ENCODE measurements at places on chromosomes 5 and 9.

DNA sequence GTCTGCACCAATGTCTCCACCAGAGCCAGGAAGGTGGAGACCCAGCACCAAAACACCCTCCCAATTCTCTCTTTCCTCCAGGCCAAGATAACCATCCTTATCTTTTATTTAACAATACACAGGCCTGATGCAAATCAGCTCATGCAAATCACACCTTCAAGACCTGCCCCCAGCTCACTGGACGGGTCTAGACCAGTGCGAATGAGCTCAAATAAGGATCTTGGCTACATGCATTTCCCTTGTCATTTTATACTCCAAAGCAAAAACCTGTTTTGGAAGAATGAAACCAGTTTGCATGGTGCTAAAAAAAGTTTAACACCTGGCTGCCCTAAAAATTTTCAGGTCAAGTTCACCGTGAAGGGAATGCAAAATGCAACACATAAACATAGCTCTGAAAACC, 31.9 kb upstream of the DAPK1 start:
- DNase-seq = no peak

DNA sequence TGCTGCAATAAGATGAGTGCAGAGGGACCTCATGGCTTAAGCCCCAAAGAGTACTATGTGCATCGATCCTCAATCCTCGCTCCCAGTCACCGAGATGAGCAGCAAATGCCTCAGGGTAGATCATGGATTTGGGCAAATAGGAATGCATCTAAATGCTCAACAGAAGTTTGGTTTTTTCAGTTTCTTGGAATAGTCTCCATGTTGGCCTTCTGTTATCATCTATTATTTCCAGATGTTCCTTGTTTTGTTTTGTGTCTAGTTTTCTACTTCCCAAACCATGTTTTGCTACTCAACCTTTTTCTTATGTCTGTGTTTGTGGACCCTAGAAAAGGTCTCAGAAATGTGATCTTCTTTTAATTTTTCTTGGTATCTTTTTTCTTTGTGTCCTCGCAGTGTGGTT, 43.5 kb upstream of the RASGRF2 start:
- no peak for DNase-seq

GRCh38 chr5:66932457-66932856, 264.1 kb downstream of the CD180 start:
- no peak for DNase-seq

DNA sequence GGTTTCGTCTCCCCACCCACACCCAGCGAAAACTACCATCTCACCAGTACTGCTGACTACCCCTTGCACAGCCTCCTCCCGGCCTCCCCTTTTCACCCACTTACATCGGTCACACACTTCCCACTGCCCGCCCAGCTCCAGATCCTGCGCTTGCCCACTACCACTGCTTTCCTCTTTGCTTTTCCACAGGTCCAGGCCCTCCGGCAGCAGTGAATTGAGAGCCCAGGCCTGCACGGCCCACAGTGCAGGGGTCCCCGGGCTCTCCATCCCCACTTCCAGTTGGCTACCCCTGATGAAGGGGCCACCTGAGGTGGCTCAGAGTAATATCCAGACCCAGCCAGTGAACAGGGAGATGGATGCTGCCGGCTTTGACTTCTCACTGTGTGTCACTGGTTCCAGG, 120.2 kb upstream of the FSTL4 start:
- no peak for DNase-seq

GRCh38 chr5:36478646-36479317, 127.6 kb upstream of the SLC1A3 start:
- no peak for DNase-seq

- no peak for DNase-seq
Observed at GRCh38 chr5:22596404-22596970, 256.7 kb downstream of the CDH12 start.

DNA sequence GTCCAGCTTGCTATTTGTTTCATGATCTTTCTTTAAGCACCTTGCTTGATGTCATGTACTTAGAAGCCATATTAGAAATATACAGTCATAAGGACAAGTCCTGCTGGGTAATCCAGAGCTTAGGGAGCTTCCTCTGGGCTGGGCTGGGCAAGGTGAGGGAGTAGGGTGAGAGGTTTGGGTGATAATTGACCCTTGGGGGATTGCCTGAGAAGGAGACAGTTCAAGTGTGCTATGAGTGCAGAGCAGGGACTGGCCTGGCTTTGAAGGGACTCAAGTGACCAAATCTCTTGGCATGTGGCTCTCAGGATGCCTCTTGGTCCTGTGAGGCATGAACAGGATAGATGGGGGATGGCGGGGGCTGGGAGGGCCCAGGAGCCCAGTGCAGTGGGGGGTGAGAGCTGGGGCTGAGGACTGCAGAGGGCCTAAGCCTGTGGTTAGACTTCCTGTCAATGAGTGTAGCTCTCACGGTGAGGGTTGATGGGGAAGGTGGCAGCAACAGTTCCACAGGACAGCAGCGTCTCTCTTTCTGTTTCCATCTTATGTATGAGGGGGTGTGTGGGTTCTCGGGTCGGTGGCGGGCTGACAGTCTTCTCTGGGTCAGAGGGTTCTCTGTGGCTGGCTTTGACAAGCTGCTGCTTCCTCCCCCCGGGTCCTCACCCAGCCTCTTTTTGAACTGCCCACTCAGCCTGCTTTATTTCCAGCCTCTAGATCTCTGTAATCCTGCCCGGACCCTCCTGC, 53.5 kb downstream of the RGS3 start:
- no peak for DNase-seq

GRCh38 chr9:105510024-105510423, 47.9 kb upstream of the FKTN start:
- no peak for DNase-seq

DNA sequence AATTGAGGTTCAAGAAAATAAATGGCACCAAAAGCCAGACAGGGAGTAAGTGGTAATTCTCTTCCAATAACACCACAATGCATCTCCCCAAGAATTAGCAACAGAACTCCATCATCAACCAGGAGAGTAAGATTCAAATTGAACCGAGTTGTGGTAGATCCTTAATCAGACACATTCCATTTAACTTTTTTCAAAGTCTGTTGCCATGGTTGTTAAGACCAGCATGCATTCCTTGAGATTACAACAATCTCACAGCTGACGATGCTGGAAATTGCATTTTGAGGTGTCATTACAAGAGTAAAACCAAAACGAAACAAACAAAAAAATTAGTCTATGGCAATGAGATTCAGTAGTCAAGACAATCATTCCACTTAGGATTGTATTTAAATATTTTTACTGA, 78.9 kb upstream of the ZNF462 start:
- DNase-seq = no peak

All from hippocampal formation (tissue), 2 donors.